ENCODE measurements at places on chromosomes 13 and 19.

DNA sequence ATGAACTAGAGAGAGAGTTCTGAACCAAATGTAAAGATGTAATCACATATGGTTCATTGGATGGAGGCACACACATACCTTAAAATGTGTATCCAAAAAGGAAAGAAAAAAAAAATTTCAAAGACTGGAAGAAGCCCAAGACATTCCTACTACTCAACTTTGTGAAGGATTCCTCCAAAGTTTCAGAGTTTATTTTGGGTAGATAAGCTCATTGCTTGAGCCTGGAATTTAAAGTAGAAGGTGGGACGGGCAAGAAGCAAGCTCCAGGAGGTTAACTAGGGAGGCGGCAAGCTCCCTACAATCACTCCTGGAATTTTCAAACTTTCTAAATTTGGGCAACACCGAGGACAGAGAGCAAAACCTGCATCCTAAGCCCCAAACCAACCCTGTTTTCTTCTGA lies 1.9 kb downstream of the TSHZ3 start:
- DNase-seq: no peak

GRCh38 chr19:54345938-54346386 lies 7.0 kb upstream of the LILRA4 start:
- no peak for DNase-seq

DNA sequence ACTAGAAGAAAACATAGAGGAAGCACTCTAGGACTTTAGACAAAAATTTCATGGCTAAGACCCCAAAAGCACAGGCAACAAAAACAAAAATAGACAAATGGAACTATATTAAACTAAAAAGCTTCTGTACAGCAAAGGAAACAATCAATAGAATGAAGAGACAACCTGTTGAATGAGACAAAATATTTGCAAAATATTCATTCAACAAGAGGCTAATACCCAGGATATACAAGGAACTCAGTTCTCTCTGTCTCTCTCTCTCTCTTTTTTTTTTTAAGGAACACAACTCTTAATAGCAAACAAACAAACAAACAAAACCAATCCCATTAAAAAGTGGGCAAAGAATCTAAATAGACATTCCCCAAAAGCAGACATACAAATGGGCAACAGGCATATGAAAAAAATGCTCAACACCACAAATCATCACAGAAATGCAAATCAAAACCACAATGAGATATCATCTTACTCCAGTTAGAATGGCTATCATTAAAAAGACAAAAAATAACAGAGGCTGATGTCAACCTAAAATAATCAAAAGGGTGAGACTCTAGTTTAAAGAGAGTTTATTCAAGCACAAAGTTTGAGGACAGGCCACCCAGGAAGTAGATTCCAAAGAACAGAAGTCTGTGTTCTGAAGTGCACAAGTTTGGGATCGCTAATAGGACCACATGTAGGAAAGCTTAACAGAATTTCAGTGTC lies 27.1 kb upstream of the SLC7A9 start:
- DNase-seq: no peak

DNA sequence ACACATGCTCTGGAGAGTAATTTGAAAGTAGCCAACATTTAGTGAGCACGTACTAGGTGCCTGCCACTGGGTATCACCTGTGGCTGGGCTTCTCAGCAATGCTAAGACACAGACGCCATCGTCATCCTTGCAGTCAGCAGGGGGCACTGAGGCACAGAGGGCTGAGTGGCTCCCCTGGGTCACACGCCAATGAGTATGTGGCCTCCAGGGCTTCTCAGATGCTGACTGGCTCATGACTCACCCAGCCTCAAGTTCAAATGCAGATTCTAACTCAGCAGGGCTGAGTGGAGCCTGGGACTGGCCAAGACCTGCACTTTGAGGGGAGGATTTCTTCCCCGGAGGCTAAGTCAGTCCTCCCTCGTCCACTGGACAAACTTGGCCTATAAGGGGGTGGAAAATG lies 115.1 kb upstream of the CACNA1A start:
- no peak for DNase-seq

DNA sequence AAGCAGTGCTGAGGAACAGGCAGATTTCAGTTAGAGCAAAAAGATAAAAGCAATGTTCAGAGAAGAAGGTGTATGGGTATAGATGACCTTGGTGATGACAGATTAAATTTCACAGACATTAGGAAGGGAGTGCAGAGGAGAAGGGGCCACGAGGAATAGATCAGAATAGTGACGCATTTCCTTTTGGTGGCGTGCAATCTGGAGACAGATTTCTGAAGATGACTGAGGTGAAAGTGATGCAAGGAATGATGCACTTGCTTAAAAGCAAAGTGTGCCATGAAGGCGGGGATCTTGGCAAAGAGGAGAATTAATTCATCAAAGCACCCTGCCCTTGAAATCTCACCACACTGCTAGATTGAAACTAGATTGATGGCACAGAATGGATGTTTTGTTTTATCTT lies 202.4 kb downstream of the ITGBL1 start:
- DNase-seq: no peak

- DNase-seq: peak; percentile 23
Measured at GRCh38 chr19:53927739-53928138, 18.7 kb downstream of the CACNG7 start.

- no peak for DNase-seq
Measured at GRCh38 chr13:48892688-48893075, 83.0 kb upstream of the FNDC3A start.

- DNase-seq: no peak
Measured at GRCh38 chr19:1758959-1759903, 5.9 kb downstream of the ONECUT3 start.

- no peak for DNase-seq
Measured at GRCh38 chr19:40642757-40643305, 41.7 kb downstream of the LTBP4 start.

- no peak for DNase-seq
Measured at GRCh38 chr19:50723735-50724521, 764 bp downstream of the CLEC11A start.

- DNase-seq: no peak
Measured at GRCh38 chr19:36805364-36805763, 32.8 kb upstream of the ZNF850 start.

- DNase-seq: no peak
Measured at GRCh38 chr19:10800488-10800887, 35.5 kb downstream of the TMED1 start.

- no peak for DNase-seq
Measured at GRCh38 chr19:35545855-35546381, 492 bp downstream of the TMEM147 start.

DNA sequence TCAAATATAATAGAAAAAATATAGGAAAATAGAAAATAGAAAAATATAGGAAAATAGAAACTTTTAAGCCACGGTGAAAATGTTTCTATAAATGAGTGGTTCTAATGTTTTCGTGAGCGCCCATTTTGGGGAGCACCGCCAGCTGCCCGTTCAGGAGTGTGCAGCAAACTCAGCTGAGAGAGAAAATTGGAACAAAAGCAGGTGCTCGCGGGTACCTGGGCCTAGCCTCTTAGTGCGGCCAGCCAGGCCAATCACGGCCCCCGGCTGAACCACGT lies 204 bp upstream of the PDX1 start:
- DNase-seq: no peak

DNA sequence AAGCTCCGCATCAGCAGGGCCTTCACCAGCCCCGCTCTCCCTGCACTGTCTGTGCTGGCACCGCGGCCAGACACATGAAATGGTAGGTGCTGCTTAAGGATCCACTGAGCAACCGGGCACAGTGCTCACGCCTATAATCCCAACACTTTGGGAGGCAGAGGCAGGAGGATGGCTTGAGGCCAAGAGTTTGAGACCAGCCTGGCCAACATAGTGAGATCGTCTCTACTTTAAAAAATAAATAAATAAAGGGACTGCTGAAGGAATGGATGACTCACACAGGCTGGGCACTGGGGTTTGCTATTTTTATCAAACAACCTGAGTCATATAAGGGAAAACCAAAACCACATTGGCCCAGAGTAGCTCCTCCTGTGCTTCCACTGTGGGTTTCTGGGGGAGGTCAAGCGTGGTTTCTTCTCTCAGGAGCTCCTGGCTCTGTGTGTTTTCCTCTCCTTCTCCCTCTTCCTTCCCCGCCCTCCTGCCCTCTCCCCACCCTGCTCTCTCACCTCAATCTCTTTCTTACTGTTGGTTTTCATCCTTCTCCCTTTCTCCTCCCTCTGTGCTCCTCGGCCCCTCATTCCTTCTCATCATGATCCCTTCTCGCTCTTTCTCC lies 21.3 kb downstream of the VRK3 start:
- DNase-seq: no peak

GRCh38 chr19:49551531-49551930 lies 23.7 kb downstream of the RCN3 start:
- no peak for DNase-seq

- no peak for DNase-seq
Measured at GRCh38 chr13:21058361-21058760, 3.0 kb downstream of the LATS2 start.

DNA sequence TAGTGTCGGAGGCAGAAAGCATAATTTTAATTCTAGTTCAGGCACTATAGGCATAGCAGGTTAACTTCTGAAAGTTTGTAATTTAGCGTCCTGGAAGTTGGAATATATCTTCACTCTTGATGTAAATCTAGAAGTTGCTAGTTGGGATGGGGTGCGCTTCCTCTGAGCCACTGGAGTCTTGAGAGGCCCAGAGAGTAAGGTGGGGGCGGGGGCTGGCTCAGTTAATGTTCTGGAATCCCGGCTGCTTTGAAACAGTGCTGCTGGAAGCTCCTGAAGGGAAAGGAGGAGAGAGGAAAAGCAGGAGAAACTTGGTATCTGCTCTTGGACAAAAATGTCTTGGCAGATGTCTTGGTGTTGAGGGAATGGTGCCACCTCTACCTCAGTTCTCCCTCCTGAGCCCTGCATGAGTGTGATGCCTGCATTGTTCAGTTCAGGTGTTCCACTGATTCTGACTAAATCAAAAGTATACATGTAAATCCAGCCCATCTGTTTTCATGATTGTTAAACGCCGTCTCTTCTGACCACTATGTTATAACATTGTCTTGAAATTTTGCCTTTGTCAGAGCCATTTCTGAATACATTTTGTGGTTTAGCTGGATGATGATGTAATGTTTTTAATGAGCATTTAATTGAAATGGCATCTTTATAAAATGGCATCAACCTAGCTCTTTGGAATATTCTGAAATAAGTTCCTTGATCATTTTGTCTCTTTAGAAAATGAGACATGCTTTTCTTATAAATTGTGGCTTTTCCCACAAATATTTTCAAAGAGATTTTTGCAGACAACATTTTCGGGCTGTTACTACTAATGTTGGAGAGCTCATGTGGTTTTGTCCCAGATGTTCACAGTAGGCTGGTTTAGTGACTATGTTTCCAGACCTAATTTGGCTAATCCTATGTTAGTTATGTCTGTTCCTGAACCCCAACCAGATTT lies 202.7 kb downstream of the SHISA2 start:
- no peak for DNase-seq

DNA sequence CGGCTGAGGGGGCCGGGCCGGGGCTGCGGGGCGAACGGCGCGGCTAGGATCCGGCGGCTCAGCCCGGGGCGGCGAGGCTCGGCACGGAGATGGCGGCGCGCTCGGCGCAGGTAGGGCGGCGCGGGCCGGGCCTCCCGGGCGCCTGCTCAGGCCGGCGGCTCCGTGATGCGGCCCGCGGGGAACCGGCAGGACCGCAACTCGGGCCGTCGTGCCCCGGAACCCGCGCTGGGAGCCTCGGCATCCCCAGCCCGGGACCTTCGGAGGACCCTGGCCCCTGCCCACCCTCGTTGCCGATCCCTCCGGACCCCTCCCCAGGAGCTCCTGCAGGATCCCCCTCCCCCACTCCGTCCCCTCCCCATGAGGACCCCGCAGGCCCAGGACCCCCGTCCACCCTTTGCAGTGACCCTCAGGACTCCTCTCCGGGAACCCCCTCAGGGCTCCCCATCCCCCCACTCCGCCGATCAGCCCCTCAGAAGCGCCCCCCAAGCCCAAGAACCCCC lies 304 bp downstream of the EVI5L start:
- DNase-seq: no peak

- no peak for DNase-seq
Measured at GRCh38 chr19:58440556-58440955, 603 bp upstream of the ZNF132 start.

DNA sequence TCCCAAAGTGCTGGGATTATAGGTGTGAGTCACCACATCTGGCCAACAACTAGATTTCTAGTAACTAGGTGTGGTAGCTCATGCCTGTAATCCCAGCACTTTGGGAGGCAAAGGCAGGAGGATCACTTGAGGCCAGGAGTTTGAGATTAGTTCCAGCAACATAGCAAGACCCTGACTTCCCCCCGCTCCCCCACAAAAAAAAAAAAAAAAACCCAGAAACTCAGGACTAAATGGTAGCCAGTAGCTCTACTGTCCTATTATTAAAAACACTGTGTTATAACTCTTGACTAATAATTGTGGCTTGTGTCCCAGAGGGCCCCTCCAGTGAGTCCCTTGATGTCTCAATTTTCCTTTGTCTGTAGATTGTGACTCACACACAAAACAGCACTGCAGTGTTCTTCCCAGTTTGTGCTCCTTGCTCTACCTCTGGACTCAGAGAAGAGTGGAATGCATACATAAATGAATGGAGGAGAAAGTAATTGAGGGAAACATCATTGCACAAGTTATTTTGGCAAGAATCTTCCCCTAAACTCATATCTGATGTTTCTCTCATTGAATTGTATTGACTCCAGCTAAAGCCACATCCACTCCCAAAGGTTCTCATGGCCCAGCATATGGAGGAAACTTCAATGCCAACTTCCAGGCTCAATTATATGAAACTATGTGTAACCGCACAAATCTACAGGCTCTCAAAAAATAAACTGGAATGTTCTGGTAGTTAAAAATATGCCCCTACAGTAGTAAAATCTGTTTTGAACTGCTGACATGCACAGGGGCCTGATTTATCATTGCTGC lies 8.8 kb downstream of the TPT1 start:
- no peak for DNase-seq

GRCh38 chr19:16118489-16119033 lies 6.9 kb downstream of the RAB8A start:
- DNase-seq: no peak

GRCh38 chr13:36997716-36998427 lies 1.3 kb downstream of the ALG5 start:
- DNase-seq: no peak

DNA sequence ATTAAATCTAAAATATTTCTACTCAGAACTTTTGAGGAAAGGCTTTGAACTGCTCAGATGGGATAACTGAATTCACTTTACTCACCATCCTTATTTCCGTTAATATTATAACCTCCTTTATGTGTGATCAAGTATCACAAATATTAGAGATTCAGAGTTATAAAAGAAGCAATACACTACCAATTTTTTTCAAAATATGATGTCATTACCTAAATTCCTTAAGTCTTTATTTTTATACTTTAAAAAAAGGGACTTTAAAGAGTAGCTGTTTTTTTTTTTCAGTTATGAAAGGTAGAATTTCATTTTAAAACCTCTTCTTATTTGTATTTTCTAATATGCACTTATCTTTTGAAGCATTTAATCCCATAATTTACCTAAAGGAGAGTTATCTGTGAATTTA lies 239.5 kb downstream of the DIAPH3 start:
- no peak for DNase-seq

DNA sequence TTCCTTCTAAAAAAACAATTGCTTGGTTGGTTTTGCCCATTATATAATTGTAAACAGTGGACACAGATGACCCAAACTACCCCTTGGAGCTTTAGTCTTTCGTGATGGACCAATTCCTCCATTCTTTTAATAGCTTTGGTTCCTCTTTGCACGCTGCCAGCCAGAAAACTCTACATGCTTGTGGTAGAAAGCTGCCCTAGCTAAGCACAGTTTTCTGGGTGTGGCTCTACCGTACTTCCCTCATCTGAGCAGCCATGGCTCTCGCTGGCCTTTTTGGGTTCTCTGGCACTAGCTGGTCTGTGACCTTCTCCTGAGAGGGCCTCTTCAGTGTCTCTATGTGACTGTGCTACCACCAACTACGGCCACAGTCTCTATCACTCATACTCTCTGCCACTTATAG lies 29.9 kb upstream of the CEBPA start:
- no peak for DNase-seq

GRCh38 chr13:69935043-69935442 lies 172.6 kb upstream of the ATXN8OS start:
- no peak for DNase-seq
